ENCODE measurements at places on chromosomes 11 and 22. TPM values are rescaled to one million over a fixed set of nuclear protein-coding genes. Genes with fewer than 3 reads are reported as not detected.

Gene OR4C46
- not detected for total RNA-seq

Gene TPBGL
- 0.18 TPM for total RNA-seq

Gene RAC2
- total RNA-seq = 0.20 TPM

Gene MS4A4E
- total RNA-seq = not detected

Gene AIFM3
- total RNA-seq = 3.5 TPM

Gene PLEKHA7
- 51.3 TPM for total RNA-seq

Gene CBLIF
- total RNA-seq = not detected

Gene OR52B6
- not detected for total RNA-seq

Gene BDNF
- total RNA-seq = 9.1 TPM

Gene RIC8A
- total RNA-seq = 119 TPM

Gene MAP6
- 1.4 TPM for total RNA-seq

Gene JRKL
- total RNA-seq = 6.3 TPM

Gene TSGA10IP
- total RNA-seq = not detected

Gene ST13
- total RNA-seq = 198 TPM

Gene RNF169
- 5.4 TPM for total RNA-seq

Gene CAPRIN1
- 164 TPM for total RNA-seq

Gene CNGA4
- total RNA-seq = 0.07 TPM

Gene SMIM38
- total RNA-seq = 0.05 TPM

Gene LYVE1
- total RNA-seq = 0.64 TPM

Gene PRDX5
- 440 TPM for total RNA-seq

Gene APOL3
- total RNA-seq = 0.05 TPM

Gene BACE1
- 11.3 TPM for total RNA-seq
